ENCODE measurements at places on chromosomes 1 and 21. TPM values are rescaled to one million over a fixed set of nuclear protein-coding genes. Genes with fewer than 3 reads are reported as not detected.
A peak's percentile ranks its signal among the peaks of the same experiment; 100 is the strongest.

The GON4L gene
- total RNA-seq = 32.8 TPM

The UBL4B gene
- total RNA-seq = not detected

The ZNF670 gene
- total RNA-seq = 0.57 TPM

The DNALI1 gene
- 4.2 TPM for total RNA-seq

The IL12RB2 gene
- 7.6 TPM for total RNA-seq

GRCh38 chr21:34992736-34993398 lies 56.2 kb downstream of the RUNX1 start:
- H3K27me3 ChIP-seq = no peaks in the 10 kb centered on the region
- no peaks in the 10 kb centered on the region for H3K4me1 ChIP-seq
- no peak overlapping the region for H3K4me3 ChIP-seq
- H3K36me3 ChIP-seq = no peaks in the 10 kb centered on the region

- H3K4me1 ChIP-seq = peaks cover 25% of the 10 kb centered on the region
- no peak for DNase-seq
- H3K4me3 ChIP-seq = no peak overlapping the region
- H3K27me3 ChIP-seq = no peaks in the 10 kb centered on the region
These were observed 38.0 kb downstream of the CD58 start for GRCh38 chr1:116532671-116533428.

DNA sequence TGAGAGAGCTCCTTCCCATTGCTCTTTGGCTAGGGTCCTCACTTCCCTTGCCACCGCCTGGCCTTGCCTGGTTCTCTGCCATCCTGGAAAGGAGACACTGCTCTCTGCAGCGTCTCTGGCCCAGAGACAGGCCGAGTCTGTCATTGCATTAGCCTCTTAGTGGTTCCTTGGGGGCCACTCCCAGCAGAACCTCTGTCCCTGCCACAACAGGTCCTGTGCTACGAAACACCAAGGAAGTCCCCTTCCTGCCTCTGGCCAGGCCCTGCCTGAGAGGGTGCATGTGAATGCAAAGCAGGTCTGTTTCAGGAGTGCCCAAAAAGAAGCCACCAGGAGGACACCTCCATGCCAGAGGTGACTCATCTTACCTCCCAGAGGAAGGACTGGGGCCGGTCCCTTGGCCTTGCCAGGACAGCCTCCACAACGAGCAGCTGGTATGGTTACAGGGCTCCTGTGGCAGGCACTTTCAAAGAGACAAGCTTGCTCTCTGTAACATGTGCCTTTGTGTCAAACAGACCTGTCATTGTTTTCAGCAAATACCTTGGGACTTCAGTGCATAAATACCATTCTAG lies 59.6 kb downstream of the VPS26C start:
- H3K4me1 ChIP-seq = peaks cover 18% of the 10 kb centered on the region
- no peaks in the 10 kb centered on the region for H3K36me3 ChIP-seq
- H3K27me3 ChIP-seq = no peaks in the 10 kb centered on the region
- no peak for DNase-seq

DNA sequence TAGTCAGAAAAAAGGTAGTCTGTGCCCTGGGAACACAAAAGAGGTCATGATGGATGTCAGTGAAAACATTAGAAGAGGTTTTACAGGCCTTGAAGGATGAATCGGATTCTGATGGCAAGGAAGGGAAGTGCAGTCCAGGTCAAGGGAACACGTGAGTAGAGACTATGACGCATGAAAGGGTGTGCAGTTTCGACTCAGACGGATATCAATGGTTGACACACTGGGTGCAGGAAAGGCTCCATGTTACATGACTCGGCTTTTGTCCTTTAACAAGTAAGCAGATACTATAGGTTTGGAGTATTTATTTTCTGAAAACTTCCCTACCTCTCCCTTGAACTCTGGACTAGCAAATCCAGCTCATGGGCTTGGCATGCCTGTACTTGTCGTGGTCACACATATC lies 55.3 kb downstream of the SEC16B start:
- no peaks in the 10 kb centered on the region for H3K4me1 ChIP-seq
- H3K36me3 ChIP-seq = no peaks in the 10 kb centered on the region
- H3K27me3 ChIP-seq = no peaks in the 10 kb centered on the region

DNA sequence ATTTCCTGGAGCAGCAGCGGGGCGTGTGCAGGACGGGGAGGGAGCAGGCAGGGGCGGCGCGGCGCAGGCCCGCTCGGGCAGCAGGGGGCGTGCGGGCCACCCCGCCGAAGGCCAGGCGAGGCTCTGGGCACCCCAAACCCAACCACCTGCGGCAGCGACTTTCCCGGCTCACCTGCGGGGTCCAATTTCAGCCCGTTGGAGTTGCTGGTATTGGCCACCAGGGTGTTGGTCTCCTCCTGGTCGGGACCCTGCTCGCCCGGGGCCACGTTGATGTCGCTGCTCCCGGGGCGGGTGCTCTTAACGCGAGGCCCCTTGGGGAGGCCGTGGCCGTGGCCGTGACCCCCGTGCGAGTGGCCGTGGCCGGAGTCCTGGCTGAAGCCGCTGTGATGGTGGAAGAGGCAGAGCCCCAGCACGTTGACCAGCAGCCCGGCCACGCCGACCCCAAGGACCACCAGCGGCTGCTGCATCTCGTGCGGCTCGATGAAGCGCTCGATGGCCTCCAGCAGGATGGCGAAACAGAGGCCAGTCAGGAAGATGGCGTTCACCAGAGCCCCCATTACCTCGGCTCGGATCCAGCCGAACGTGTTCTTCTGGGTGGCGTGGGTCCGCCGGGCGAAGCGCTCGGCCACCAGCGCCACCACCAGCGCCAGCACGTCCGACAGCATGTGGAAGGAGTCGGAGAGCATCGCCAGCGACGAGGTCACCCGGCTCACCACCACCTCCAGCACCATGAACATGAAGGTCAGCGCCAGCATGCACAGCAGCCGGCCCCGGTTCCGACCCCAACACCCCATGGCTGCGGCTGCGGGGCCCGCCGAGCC lies 932 bp downstream of the SLC30A1 start:
- peaks cover 21% of the 10 kb centered on the region for H3K4me1 ChIP-seq
- peak overlapping the region; percentile 94 for H3K27ac ChIP-seq
- no peaks in the 10 kb centered on the region for H3K36me3 ChIP-seq
- no peaks in the 10 kb centered on the region for H3K27me3 ChIP-seq
- H3K4me3 ChIP-seq = peak overlapping the region; percentile 94

- no peak overlapping the region for H3K4me3 ChIP-seq
- no peak for DNase-seq
- H3K4me1 ChIP-seq = no peaks in the 10 kb centered on the region
- H3K36me3 ChIP-seq = no peaks in the 10 kb centered on the region
These were observed 34.7 kb upstream of the C1orf115 start for GRCh38 chr1:220655509-220655908.

DNA sequence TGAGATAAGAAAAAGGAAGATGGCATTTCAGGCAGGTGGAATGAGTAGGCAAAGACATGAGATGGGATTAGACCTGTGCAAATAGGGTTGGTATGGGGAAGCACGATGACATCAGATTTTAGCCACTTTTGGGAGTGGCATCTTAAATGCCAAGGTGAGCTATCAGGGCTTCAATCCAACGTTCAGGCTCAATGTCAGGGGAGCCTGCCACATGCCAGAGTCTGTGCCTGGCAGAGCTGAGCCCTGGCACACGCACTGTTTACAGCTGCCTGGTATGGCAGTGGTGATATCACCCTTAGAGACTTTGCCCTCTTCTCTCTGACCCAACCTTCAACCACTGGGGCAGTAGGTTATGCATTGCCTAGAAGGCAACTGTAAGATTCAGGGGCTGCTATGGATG lies 1.1 kb upstream of the GUCA2B start:
- H3K27me3 ChIP-seq = no peaks in the 10 kb centered on the region
- H3K4me1 ChIP-seq = peaks cover 8% of the 10 kb centered on the region
- no peak overlapping the region for H3K4me3 ChIP-seq
- H3K27ac ChIP-seq = no peak overlapping the region
- no peak for DNase-seq
- H3K36me3 ChIP-seq = no peaks in the 10 kb centered on the region
